ENCODE measurements at places on chromosomes 12 and 14.

DNA sequence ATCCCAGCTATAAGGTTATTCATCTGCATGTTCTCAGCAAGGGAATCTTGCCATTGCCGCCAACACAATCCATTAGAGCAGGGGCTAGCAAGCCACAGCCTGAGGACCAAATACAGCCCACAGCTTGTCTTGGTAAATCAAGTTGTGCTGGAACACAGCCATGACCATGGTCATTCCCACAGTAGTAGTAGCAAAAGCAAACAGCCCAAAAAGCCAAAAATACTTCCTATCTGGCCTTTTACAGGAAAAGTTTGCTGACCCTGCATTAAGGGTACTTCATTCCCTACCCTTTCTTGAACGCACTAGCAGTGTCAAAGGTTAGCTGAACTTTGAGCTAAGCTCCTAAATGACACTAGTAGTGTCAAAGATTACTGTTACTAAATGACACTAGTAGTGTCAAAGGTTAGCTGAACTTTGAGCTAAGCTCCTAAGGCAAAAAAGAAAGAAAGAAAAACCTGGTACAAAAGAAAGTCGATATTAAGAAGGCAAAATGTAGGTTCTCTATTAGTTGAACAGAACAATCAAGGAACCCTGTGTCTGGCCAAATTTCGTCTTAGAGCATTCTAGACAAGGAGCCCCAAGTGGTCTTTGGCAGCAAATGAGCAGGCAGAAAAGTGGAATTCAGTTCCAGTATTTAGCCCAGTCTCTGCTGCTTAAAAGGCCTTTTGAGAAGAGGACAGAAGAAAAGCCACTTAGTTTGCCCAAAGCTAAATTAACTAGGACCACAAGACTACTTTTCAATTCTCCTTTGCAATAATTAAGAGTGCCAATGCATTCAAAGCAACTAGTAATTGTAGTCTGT, 67.7 kb downstream of the NT5DC3 start:
- DNase-seq: no peak

- no peak for DNase-seq
These were observed 49.1 kb downstream of the ZNF664 start for GRCh38 chr12:124022161-124022560.

DNA sequence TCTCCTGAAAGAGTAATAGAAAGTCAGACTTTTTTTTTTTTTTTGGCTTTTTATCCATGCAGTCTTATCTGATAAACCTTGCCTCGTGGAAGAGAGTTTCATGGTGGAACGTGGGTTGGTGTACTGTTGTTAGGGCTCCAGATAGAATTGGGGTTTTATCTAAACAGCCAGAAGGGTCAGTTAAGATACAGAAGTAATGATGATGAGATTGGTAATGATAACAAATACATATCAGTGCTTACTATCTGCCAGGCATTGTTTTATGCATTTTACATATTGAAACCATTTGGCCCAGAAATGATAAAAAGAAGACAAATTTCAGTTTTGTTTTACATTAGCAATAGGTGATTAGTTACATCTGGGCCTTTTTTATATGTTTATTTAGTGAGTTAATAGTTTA, 372.8 kb upstream of the PRICKLE1 start:
- DNase-seq: no peak

- DNase-seq: no peak
These were observed 203.3 kb downstream of the NAV3 start for GRCh38 chr12:78034025-78034424.

DNA sequence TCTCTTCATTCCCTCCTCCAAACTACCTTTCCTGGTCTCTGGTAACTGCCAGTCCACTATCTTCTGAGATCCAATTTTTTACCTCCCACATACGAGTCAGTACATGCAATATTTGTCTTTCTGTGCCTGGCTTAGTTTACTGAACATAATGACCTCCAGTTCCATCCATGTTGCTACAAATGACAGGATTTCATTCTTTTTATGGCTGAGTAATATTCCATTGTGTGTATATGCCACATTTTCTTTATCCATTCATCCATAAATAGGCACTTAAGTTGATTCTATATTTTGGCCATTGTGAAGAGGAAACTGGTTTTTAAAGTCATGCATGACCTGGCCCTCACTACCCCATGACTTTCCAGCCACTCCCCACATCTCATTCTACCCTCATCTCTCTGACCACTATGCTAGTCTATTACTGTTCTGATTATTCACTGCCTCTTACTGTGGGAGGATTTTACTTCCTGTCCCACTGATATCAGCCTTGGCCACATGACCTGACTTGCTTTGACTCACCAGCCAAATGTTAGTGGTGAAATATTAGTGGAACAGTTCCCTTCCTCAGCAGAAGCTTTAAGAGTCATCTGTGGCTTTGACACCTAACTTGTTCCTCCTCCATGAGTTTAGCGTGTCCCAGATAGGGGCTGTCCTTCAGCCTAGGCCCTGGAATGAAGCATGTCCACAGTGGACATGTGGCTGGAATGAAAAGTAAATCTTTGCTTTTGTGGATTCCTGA, 52.2 kb downstream of the GOLGA5 start:
- DNase-seq: no peak

Data from activated T-helper 2 cell treated with anti-CD3 and anti-CD28 coated beads, Interferon-gamma antibody, Interleukin-2, Interleukin-4, amounts not matched to agents 10 μg/mL and 5 μg/mL and 100 μg/mL, durations not matched to agents 14 hours and 24 hours and 36 hours (primary cell).